ENCODE measurements at places on chromosomes 12 and 14.

DNA sequence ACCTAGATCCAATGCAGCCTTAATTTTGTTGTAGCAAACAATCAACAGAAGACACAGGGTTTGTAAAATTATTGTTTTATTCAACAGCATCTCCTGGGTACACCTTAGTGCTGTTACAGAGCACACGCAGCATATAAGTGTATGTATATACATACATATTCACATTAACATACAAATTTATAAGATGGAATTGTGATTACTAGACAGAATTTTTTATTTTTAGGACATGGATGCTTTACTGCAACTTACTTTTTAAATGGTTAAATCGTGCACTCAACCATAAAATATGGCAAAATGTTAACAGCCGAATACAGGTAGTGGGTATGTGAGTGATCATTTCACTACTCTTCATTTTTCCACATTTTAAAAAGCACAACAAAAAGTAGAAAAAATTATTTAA, 16.6 kb downstream of the HEATR5A start:
- no peak for DNase-seq

DNA sequence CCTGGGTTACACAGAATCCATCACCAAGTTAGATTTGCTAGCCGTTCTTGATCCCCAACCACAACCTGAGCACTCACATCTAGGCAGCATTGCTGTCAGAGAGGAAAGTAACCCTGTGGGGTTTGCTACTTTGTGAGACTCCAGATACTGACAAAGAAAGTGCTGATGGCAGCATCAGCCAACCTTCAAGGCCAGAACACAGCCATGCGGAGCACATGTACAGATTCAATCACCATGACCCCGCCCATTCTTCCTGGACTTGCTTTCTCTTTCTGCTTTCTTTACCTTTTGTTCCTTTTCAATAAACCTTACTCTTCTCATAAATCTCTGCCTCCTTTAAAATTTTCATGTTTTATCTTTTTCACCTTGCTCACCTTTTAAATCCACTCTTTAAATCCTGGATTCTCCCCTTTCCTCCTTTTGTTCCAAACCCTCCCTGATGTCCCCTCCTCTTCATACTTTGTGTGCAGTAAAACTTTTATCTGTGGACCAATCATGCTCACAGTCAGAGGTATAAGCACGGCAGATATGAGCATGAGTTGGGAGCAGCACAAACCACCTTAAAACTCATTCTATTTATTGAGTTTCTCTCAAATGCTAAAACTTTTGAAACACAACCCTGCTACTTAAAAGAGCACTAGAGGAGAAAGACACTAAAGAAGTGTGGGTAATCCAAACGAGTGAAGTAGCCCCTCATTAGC, 21.9 kb upstream of the CERS5 start:
- no peak for DNase-seq

- DNase-seq: no peak
These were observed 17.7 kb upstream of the GSC start for GRCh38 chr14:94787655-94788054.

- DNase-seq: no peak
These were observed 25.3 kb downstream of the OAS2 start for GRCh38 chr12:113003636-113004035.

- no peak for DNase-seq
These were observed 22.6 kb upstream of the SNRPF start for GRCh38 chr12:95836185-95836609.

- no peak for DNase-seq
These were observed 69.8 kb downstream of the OSBPL8 start for GRCh38 chr12:76489737-76490136.

GRCh38 chr12:120678572-120678971, 8.4 kb upstream of the MLEC start:
- no peak for DNase-seq

GRCh38 chr12:19288603-19289244, 150.6 kb upstream of the AEBP2 start:
- DNase-seq: no peak

DNA sequence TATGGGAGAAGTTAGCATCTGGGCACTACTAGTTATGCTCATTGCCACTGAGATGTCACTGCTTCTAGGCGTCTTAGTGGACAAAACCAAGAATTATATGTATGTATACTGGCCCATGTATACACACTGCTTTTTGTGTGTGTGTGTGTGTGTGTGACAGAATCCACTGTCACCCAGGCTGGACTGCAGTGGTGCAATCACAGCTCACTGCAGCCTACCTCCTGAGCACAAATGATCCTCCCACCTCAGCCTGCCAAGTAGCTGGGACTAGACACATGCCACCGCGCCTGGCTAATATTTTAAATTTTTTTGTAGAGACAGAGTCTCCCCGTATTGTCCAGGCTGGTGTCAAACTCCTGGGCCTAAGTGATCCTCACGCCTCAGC, 25.2 kb downstream of the LIMA1 start:
- no peak for DNase-seq

GRCh38 chr14:91038439-91038838, 22.0 kb downstream of the RPS6KA5 start:
- DNase-seq: no peak

DNA sequence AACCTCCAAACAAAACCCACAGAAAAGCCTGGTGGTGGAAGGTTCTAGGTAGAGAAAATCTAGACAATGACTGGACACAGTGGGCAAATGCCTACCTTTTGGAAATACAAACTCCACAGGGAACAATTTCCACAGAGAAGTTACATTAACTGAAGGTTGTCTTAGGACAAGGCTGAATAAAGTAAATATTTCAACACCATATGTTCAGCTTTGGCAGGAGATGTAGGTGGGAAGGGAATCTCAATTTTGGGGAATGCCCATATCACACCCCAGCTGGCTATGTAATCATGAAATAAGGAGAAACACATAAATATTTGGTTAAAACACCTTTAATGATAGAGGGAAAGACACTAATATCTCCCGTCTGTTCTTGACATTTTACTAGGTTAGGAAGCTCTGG, 5.4 kb downstream of the SALL2 start:
- DNase-seq: no peak

DNA sequence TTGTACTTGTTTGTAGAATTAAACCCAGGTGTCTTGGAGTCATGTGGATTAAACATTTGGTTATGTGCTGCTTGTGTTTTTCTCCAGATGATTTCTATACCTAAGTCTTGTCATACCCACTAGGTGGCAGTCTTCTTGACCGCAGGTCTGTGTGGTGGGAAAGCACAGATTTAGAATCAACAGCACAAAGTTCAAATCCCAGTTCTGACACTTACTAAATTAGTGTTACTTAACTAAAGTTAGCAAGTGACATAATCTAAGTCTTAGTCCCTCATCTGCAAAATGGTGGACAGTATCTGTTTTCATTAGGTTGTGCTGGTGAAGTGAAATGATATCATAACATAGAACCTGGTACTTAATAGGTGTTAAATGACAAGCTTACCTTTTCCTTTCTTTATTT, 151.0 kb upstream of the ARHGAP5 start:
- no peak for DNase-seq

DNA sequence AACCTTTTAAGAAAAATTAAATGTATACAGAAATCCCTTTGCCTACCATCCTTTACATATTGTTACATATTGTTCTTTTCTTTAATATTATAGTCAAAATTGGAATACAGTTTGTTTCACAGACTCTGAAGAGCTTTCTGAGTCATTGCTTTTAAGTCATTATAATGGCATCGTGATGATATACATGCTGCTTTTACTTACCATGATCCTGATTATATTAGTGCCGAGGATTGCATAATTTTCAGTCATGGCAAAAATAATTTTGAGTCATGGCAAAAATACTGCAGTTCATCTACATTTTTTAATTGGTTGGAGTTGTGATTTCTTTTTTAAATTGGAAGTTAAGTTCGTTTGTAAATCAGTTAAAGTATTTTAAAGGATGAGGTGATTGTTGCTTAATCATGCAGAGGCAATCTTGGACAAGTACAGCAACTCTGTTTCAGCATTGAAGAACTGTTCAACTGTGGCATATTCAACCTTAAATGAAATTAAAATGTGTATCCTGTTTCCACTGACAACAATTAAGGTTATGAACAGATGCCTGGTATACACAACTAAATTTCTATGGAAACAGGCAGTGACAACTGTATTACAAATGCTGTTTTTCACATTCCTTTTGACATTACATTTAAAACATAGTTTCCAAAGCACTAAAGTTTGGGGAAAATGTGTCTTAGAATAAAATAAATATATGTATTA, 142.3 kb downstream of the PCNX1 start:
- DNase-seq: no peak

GRCh38 chr12:44260581-44260980, 424.7 kb downstream of the TMEM117 start:
- no peak for DNase-seq

DNA sequence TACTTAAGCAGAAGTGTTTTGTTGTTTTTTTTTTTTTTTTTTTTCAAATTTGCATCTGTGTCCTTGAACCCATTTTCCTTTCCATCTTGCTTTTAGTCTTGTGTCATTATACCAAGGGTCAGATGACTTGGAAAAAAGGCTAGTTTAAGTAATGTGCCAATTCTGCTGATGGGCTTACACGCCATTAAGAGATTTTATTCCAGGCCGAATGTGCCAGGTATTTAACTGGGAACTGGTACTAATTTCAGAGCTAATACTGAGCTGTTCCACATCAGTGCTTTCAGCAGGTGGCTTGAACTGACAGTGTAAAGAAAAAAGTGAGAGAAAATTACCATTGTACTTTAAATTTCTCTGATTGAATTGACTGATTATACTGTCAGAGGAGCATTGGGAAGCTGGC, 224.9 kb downstream of the NPAS3 start:
- no peak for DNase-seq

GRCh38 chr12:22722081-22722480, 97.1 kb downstream of the ETNK1 start:
- no peak for DNase-seq

DNA sequence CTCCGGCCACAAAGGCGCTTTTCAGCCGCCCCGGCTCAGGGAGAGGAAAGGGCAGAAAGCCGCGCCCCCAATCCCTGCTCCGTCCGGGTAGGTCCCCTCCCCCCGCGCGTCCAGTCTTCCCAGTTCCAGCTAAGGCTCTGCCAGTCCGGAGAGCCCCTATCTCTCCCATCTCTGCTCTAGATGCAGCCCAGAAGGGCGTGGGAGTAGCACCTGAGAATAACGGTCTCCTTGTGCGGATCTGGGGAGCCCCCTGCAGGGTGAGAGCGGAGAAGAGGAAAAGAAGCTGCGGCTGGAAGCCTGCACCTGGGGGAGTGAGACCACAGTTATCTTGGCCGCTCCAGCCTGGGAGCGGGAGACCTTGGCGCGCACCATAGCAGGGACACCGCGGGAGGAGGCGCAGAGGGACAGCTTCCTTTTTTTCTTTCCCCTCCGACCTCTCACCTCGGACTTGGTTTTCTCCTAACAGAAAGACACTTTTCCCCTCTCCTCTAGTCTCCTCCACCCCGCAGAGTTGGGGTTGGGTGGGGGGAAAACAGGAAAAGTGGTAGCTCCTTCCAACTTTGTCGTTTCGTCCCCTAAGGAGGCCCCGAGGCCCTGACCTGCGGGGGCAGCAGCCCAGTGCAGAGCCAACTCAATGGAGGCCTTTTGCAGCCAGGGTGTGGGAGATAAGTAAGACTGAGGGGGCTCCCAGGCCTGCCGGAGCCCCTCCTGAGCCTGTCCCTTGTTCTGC, 2.4 kb downstream of the DHH start:
- DNase-seq: no peak

DNA sequence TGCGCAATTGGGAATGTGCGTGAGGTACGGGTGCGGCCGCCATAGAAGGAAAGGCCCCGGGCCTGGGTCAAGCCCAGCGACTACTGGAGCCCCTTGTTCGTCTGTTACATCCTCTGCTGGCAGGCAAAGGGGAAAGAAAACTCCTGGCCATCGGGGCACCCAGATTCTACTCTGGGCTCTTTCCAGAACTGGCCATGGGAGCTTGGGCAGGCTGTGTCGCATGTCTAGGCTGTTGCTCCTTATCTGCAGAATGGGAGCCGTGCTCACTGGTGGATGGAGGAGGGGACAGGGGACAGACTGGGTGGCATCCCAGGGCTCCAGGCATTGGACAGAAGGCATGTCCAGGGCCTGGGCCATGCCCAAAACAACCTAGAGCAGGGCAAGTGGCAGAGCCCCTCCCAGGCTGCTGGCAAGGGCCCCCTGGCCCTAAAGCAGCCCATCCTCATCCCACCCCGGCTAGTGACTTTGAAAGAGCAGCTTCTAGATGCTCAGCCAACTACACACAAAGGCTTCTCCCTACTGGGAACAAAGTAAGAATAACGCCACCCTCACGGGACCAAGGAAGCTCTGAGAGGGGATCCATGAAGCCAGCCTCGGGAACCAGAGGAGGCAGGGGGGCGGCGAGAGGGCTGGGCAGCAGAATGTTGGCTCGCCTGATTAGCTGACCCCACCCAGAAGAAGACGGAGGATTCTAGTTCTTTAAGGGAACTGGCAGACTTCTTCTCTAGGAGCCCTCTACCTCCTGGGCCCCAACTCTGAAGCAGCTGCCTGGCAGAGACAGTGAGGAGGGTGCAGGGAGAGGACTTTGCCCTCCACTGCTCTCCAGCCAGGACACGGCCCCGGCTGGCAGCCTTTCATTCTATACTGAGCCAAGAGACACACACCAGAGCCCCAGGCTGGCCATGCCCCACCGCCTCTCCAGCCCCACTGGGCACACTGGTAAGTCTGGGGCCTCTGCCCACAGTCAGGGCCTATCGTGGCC, 96.8 kb downstream of the SINHCAF start:
- peak; percentile 32 for DNase-seq

- no peak for DNase-seq
These were observed 35.0 kb downstream of the LRFN5 start for GRCh38 chr14:41641690-41642089.

DNA sequence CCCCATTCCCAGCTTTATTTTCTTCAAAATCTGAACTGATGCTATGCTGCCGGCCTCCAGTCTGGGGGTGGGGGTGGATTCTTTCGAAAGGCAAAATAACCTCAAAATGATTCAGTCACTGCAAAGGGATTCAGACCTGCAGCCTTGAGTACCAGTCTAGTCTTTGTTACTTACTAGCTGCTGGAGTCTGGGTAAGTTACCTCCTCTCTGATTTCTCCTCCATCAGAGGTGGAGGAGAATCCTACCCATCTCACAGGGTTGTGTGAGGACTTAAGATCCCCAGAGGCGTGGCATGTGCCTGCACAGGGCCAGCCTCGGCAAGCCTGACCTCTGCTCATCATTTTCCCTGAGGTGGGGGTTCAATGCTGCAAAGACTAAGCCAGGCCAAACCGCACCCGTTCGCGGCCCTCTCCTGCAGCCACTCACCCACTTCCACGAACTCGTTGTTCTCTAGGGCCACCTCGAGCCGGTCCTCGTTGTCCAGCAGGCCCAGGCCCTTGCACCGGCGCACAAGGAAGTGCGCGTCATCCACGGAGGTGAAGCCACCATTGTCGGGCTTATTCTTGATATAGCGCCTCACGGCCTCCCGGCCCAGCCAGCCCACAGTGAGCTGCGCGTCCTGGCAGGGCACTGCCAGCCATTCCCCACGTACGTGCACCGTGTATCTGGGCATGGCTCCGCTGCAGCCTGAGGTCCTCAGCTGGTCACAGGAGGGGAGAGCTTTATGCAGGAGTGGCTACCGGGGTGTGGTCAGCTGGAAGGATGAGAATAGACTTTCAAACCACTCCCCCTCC, 709 bp downstream of the HAL start:
- no peak for DNase-seq

GRCh38 chr12:84161296-84161695, 751.3 kb downstream of the SLC6A15 start:
- DNase-seq: no peak

All from putamen (tissue), 1 donor.